DND-41 (cell line): ENCODE measurements at places on chromosomes 4 and X.

DNA sequence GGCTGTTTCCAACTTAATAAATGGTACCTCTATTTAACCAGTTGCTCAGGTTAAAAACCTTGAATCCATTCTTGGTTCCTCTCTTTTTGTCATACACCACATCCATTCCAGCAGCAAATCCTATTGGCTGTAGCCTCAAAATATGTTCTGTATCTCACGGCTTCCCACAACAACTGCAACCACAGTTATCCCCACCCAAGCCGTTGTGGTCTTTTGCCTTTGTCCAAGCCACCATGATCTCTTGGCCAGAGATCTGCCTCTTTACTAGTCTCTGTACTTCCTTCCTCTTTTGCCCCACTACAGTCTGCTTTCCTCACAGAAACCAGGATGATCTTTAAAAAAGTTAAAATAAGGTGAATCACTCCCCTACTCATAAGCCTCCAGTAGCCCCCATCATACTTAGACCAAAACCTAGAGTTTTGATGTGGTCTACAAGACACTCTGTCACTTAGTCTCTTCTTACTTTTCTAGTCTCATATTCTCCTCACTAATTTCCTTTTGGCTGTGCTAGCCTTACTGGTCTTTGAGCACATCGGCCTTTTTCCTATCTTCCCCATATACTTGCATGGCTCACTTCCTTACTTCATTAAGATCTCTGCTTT lies 10.3 kb downstream of the MAOA start:
- DNase-seq: no peak

DNA sequence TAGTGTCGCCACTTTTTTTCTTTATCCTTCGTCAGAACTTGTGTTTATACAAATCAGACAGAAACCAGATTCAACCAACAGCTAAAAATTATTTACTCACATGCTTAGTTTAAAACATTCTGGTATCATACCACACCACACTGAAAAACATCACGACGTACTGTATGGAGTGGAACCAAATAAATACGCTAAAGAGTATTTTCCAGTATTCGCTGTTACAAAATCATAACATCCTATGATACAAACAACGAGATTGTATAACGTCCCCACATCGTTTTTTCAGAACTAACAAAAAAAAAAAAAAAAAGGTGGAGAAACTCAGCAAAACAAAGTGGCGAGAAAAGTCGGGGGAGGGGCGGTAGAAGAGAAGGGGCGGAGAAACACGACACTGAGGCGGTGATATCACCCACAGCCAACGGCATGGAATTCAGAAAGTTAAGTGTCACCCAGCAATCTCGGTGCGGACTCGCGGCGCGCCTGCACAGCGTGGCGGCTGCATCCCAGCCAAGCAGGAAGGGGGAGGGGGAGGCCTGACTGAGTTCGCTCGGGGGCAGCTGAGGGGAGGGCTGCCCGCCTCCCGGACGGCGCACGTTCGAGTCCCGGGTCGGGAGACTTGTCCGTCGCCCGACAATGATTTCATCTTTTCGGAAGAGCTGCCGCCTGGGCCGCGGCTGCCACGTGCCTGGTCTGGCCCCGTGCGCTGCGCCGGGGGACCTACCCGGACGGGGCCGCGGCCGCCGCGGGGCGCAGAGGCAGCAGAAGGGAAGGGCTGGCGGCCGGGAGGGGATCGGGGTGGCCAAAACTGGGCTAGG lies 920 bp downstream of the SETD7 start:
- peak; percentile 90 for DNase-seq

DNA sequence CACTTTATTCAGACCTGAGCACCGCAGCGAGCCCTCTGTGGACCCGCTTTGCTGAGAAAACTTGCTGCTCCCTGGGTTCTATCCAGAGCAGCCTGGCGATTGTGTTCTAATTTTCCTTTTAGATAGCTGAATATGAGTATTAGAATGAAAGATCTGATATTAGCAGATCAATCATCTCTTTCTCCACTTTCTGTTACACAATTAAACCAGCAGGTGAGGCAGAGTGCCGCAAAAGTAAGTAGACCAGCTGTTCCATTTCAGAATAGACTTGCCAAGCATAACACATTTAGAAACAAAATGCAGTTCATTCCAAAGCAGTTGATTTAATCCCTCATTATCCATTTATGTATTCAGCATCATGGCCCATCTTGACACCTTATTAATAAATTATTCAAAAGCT lies 58.6 kb downstream of the PALLD start:
- DNase-seq: no peak

GRCh38 chr4:44927399-44928380 lies 201.3 kb upstream of the GNPDA2 start:
- DNase-seq: no peak

GRCh38 chr4:1247864-1248244 lies 1.1 kb downstream of the CTBP1 start:
- DNase-seq: no peak

DNA sequence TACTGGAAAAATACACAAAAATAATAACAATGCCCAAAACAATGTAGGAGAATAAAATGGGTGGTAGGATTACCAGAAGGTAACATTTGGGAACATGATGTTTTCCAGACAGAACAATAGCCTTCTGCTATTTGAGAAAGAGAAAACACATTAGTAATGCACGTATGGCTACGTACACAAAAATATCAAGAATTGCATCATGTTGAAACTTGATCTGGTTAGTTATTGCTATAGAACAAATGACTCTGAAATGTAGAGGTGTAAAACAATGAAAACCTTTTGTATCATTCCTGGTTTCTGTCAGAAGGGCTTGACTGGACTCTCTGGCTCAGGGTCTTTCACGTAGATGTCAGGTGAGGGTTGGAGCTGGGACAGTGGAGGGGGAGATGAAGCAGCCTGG lies 1040.0 kb downstream of the FAT4 start:
- no peak for DNase-seq

DNA sequence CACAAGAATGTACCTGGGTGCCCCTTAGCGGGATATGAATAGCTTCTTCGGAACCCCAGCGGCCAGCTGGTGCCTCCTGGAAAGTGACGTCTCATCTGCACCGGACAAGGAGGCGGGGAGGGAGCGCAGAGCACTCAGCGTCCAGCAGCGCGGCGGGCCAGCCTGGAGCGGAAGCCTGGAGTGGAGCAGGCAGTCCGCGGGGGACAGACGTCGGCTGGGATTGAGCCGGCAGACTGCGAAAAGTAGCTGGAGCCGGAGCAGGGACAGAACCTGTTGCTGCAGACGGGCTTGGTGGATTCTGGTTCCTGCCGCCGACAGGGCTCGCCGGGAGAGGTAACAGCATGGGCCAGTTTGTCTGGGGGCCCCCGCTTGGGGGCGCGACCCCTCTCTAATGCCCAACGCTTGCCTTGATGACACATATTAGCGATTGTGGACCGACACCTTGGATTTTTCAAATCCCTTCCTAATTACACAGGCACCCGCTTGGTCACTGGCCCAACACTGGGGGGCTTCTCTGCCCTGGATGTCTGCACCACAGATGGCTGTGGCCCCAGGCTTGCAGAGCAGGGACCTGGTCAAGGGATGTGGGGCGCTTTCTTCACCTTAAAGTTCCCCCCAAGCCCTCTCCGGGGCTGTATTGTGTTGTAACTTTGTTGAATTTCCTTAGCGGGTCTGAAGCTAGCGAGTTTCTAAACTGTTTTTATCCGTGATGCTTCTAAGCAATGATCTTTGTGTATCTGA lies at the start of gene NPFFR2:
TSS of gene NPFFR2 (plus strand) at position 133 of the 741 bp plus-strand sequence. CDS start 96,592 bp downstream, outside the sequence.
- no peak for DNase-seq

DNA sequence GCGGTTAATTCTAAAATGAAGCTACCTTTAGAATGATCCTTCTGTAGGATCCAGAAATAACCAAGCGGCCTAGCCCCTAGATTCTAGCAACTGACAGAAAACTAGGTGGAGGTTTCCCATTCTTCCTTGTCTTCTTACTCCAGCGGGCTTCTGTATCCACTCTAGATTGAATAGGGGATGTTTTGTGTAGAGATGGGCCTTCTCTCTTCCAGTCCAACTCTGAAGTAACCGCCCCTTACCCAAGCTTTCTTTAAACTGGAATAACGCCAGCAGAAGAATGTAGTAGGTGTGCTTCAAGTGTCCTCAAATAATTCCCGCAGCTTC lies 386 bp upstream of the TMEM184C start:
- DNase-seq: no peak

- no peak for DNase-seq
These were observed at the start of gene SHROOM3 for GRCh38 chr4:76434901-76435527. Gene SHROOM3, plus strand, starts transcription at chr4:76435229. Its CDS starts 824 bp downstream, at chr4:76436053.

DNA sequence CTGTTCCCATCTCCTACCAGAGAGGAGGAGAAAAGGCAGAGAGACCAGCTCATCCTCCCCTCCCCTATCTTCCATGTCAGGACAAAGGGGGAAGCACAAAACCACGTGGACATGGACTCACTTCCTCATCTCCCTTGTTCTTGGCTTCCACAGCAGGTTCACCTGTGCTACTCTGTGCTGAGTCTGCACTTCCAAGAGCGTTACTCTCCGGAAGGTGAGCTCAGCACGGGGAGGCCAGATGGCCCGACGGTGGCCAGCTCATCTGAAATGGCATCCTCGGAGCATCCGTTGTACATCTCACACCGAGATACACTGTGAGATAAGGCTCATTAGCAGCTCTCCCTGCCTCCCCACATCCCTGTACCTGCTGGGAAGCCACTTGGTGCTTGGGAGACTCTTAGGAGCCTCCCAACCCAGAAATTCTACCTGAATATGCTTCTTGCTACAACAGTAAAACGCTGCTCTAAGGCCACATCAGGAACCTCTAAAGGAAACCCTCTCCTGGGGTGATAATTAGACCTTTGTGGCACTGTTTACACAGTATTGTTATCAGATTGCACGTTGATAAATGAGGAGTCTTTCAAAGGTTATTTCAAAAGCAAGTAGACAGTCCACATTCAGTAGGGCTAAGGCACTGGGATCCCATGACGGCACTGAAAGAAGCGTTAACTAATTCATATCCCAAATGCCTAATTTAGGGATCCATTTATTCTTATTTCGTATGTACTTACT lies 19.4 kb downstream of the LGI2 start:
- DNase-seq: no peak

DNA sequence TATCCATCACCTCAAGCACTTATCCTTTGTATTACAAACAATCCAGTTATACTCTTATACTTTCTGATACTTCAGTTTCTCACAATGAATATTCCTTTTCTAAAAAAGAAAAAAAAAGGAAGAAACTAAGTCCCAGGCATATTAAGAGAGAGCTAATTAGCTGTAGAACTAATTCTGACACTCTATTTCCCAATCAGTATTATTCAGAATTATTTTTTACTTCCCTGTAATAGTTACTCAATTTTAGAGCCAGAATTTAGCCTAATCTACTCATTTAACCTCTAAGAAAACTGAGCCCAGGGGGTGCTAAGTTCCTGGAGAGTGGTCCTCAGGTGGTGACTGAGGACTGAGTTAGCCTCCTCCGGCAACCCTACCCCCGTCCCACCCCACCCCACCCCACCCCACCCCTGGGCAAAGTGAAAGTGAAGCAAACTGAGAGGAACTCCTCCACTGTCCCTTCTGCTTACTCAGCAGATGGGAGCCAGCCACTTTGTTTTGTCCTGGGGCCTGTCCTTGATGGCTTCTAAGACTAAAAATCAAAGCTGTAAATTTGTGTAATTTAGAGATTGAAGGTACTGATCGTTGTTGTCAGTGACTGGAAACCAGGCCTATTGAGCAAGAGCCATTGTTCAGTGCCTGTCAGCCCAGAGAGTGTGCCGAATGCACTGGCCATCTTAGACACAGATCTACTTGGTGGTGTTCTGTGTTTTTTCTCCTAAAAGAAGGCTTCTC lies 162.1 kb downstream of the CBR4 start:
- DNase-seq: peak; percentile 31

DNA sequence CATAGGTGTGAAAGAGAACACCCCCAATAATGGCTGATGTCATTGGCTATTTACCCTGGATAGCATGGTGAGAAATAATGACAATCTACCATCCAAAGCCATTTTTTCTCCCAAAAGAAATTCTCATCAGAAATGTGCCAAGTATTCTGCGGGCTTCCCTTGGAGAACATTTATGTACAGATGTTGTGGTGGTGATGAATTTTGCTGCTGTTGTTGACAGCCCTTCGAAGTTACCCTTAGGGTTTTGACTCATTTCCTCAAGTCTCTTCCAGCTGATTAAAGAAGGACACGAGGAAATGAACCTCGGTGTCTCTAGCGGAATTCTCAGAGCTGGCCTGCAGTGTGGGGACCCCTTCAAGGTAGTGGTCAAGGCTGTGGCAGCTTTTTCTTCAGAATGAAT lies 3.4 kb downstream of the KIT start:
- no peak for DNase-seq

- no peak for DNase-seq
These were observed 1282.2 kb downstream of the ADGRL3 start for GRCh38 chr4:62482355-62482754.

GRCh38 chr4:141654098-141654497 lies 17.7 kb downstream of the IL15 start:
- no peak for DNase-seq

- no peak for DNase-seq
These were observed 109.2 kb downstream of the ARHGAP10 start for GRCh38 chr4:147840838-147841738.

GRCh38 chr4:78756776-78757175 lies 19.4 kb upstream of the BMP2K start:
- no peak for DNase-seq

GRCh38 chr4:89482251-89482650 lies 174.7 kb upstream of the GPRIN3 start:
- peak; percentile 16 for DNase-seq

DNA sequence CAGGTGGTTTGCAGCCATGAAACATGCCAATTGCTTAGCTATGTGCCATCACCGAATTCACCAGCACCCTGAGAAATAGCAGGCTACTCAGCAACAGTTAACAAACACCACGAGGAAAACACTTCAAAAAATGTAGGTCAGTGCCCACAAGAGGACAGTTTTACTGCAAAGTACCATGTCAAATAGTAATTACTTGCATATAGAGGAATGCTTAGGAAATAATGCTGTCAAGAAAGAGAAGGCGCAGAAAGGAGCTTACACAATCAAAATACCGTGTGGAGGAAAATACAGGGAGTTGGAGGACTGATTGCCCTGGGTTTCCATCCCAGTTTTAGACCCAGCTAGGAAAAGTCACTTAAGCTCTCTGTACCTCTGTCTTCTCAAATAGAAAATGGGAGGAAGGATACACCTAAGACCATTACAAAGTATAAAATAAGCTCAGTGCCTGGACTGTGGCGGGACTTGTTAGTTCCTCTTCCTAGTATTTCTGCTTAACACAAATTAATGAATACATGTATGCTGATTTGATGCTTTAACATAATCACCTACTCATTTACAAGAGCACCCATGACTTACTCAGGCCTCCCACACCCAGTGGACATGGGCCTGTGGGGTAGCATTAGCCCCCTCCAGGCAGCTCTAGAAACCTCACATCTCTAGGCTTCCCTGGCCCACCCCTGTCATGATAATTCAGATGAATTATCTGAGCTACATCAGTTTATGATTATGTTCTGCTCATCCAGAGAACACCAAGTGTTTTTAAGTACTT lies 44.5 kb upstream of the IL21 start:
- DNase-seq: no peak
